Colonic mucosa (tissue), 4 donors: ENCODE measurements at places on chromosomes 6 and 20. TPM values are rescaled to one million over a fixed set of nuclear protein-coding genes. Genes with fewer than 3 reads are reported as not detected.

The ETV7 gene
- total RNA-seq, result 2.9 TPM

The RAD21L1 gene
- not detected for total RNA-seq

The TGM3 gene
- 0.82 TPM for total RNA-seq

The MUCL3 gene
- 0.30 TPM for total RNA-seq

The MUC21 gene
- total RNA-seq, result not detected

The ACSS1 gene
- total RNA-seq, result 32.0 TPM

The MTFR2 gene
- 2.2 TPM for total RNA-seq

The EYS gene
- 0.82 TPM for total RNA-seq

The MDFI gene
- 1.1 TPM for total RNA-seq

The ATF6B gene
- 83.3 TPM for total RNA-seq

The BTBD9 gene
- 23.6 TPM for total RNA-seq

The SLC13A3 gene
- total RNA-seq, result 0.08 TPM

The HS3ST5 gene
- 0.16 TPM for total RNA-seq

The NR2E1 gene
- not detected for total RNA-seq

The SPATS1 gene
- total RNA-seq, result not detected

The CFB gene
- 20.4 TPM for total RNA-seq

The MAFB gene
- total RNA-seq, result 11.2 TPM

The C20orf144 gene
- total RNA-seq, result 0.30 TPM

The WFDC12 gene
- not detected for total RNA-seq

The HLA-DOA gene
- total RNA-seq, result 1.6 TPM

The FAM83C gene
- not detected for total RNA-seq

The DEFB132 gene
- not detected for total RNA-seq

The PRDM13 gene
- not detected for total RNA-seq

The CST7 gene
- 0.47 TPM for total RNA-seq

The GSTA2 gene
- total RNA-seq, result 0.22 TPM

The SEMG1 gene
- 0.42 TPM for total RNA-seq

The OLIG3 gene
- total RNA-seq, result not detected

The GTSF1L gene
- not detected for total RNA-seq

The SYNGAP1 gene
- total RNA-seq, result 10.4 TPM

The DUSP15 gene
- total RNA-seq, result 0.74 TPM

The SRMS gene
- 0.32 TPM for total RNA-seq

The LGSN gene
- total RNA-seq, result 13.2 TPM

The PNLDC1 gene
- total RNA-seq, result not detected

The MICB gene
- total RNA-seq, result 5.6 TPM

The LRRC1 gene
- 72.9 TPM for total RNA-seq

The TSHZ2 gene
- total RNA-seq, result 2.1 TPM

The ZSCAN26 gene
- 7.8 TPM for total RNA-seq

The NPEPL1 gene
- total RNA-seq, result 20.6 TPM

The KHDC1 gene
- 0.69 TPM for total RNA-seq

The FOXF2 gene
- 8.4 TPM for total RNA-seq

The SIRPD gene
- total RNA-seq, result not detected

The CST9L gene
- total RNA-seq, result not detected

The AFG1L gene
- 9.5 TPM for total RNA-seq

The ZMYND8 gene
- 53.1 TPM for total RNA-seq

The IMPG1 gene
- not detected for total RNA-seq

The MAP3K5 gene
- 17.1 TPM for total RNA-seq

The ANGPT4 gene
- 0.05 TPM for total RNA-seq

The GCNT2 gene
- total RNA-seq, result 9.8 TPM

The IP6K3 gene
- 0.17 TPM for total RNA-seq

The TRIM31 gene
- total RNA-seq, result 51.2 TPM

The EPHA7 gene
- 4.4 TPM for total RNA-seq

The SNAP25 gene
- total RNA-seq, result 2.2 TPM

The SIM1 gene
- not detected for total RNA-seq

The NFS1 gene
- total RNA-seq, result 42.0 TPM

The SOX18 gene
- 26.8 TPM for total RNA-seq

The FAM162B gene
- total RNA-seq, result 0.57 TPM

The MOG gene
- not detected for total RNA-seq

The PKIB gene
- 113 TPM for total RNA-seq

The SLC18B1 gene
- total RNA-seq, result 11.8 TPM

The LAMA4 gene
- total RNA-seq, result 15.8 TPM
